ENCODE measurements at places on chromosomes 13 and 19.

- DNase-seq = no peak
Observed at GRCh38 chr13:44899967-44900366, 89.3 kb downstream of the NUFIP1 start.

GRCh38 chr13:77172650-77173049, 145.7 kb upstream of the FBXL3 start:
- DNase-seq = no peak

GRCh38 chr13:48783695-48784230, 130.0 kb downstream of the CYSLTR2 start:
- DNase-seq = no peak

GRCh38 chr19:16296713-16297112, 27.9 kb upstream of the KLF2 start:
- DNase-seq = no peak

DNA sequence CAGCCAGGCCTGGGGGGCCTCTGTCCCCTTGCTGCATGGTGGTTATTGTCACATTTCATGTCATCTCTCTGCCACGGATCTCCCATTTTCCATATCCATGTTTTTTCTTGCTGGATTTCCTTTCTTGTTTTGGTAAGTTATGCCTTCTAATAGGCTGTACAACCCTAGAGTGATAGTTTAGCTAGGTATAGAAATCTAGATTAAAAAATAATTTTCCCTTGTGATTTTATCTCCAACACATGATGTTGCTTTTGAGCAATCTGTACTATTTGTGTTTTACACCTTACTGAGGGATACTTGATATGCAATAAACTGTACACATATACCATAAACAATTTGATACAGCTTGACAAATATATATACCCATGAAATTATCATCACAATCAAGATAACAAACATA, 17.0 kb downstream of the SOX1 start:
- no peak for DNase-seq

GRCh38 chr13:63085851-63086250, 1670.2 kb upstream of the PCDH20 start:
- DNase-seq = no peak

DNA sequence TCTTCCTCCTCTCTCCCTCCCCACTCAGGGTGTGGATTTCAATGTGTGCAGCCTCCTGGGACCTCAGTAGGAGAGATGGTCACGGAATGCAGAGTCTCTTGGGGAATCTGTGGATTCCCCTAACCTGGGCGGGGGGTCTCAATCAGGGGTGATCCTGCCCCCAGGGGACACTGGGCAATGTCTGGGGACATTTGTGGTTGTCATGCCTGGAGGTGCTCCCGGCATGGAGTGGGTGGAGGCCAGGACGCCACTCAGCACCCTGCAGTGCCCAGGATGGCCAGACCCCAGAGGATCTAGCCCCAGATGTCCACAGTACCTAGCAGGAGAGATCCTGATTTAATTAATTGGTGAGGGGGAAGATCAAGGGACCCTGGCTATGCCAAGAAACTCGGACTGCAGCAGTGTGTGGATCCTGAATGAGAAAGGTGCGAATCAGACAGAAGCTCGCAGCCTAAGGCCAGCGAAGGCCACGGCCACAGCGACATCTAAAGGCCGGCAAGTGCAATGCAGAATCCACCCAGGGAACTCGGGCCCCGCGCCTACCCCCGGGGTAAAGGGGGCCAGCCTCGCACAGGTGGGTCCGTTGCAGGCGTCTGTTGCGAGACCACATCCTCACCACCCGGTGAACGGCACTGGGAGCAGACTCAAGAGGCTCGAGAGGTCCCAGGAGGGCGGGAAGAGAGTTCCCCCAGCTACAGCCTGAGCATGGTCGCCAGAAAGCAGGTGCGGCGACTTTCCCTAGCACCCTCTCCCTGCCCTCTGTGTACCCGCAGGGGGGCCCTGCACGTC, 88.8 kb downstream of the GNG7 start:
- DNase-seq = peak; percentile 63

DNA sequence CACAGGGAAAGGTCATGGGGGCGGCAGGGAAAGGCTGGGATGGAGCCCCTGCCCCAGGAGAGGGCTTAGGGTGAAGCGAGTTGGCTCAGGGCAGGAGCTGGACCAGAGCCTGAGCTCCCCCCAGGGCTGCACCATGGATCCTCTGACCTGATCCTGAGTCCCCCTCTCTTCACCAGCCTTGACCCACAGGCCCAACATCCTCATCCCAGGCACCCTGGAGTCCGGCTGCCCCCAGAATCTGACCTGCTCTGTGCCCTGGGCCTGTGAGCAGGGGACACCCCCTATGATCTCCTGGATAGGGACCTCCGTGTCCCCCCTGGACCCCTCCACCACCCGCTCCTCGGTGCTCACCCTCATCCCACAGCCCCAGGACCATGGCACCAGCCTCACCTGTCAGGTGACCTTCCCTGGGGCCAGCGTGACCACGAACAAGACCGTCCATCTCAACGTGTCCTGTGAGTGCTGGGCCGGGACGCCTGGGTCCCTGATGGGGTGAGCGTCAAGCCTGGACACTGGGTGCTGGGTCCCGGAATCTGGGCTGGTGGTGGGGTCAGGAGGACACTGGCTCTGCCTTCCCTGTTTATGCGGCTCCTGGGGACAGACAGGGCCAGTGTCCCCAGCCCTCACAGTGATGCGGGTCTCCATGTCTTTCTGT, 842 bp downstream of the SIGLEC9 start:
- no peak for DNase-seq

GRCh38 chr13:30408319-30409101, 13.8 kb upstream of the UBE2L5 start:
- DNase-seq = peak; percentile 96

- no peak for DNase-seq
Observed at GRCh38 chr13:75217949-75218348, 264.0 kb downstream of the TBC1D4 start.

Measured in ecto neural progenitor cell (in vitro differentiated cells).